ENCODE measurements at places on chromosomes 4 and X.

- DNase-seq = no peak
Measured at GRCh38 chrX:86237482-86237881, 89.2 kb downstream of the DACH2 start.

DNA sequence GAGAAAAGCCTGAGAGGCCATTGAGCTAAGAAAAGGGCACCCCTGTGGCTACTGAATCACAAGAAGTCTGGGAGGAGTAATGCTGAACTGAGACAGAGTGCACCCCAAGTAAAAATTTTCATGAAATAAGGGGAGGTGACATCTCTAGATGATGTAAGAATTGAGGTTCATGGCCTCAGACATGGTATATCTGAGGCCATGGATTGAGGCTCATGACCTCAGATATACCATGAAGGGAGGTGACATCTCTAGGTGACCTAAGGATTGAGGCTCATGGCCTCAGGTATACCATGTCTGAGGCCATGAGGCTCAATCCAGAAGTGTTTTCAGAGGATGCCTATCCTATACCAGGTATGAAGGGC lies 560.9 kb downstream of the INPP4B start:
- DNase-seq = no peak

DNA sequence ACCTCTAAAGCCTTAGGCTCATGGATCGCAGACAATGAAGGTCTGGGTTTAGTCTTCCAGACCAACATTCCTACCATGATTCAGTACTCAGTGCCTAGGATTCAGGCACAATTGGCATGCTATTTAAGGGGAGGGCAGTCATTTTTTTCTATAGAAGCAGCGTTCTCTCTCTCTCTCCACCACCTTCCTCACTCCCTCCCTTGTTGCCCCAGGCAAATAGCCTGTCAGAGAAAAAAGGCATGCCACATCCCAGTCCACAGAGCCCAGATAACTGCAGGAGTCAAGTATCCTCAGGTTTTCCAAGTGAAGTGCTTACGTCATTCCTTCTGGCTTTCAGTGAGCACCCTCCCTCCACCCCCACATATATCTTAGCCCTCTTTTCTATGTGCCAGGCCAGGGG lies 533.0 kb downstream of the BCOR start:
- no peak for DNase-seq

GRCh38 chr4:86013621-86014020 lies 346.2 kb downstream of the MAPK10 start:
- DNase-seq = no peak

GRCh38 chr4:173174594-173175012 lies 6.0 kb downstream of the GALNT7 start:
- no peak for DNase-seq

GRCh38 chrX:130071611-130072344 lies 38.5 kb downstream of the ELF4 start:
- DNase-seq = no peak

DNA sequence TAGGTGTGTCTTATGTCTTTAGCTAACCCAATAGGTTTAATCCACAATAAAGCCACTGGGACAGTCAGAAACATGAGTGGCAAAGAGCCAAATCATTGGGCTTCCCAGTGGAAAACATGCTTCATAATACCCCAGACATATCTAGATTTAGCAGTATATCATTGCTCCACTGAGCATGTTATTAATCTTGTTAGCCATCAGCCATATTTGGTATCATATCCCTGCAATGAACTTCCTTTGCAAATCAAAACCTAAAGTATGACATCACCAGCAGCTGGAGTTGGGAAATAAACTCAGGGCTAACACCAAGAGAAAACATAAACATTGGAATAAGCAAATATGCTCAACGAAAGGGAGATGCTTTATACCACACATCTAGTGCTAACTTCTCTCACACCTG lies 280.8 kb upstream of the NOCT start:
- no peak for DNase-seq

DNA sequence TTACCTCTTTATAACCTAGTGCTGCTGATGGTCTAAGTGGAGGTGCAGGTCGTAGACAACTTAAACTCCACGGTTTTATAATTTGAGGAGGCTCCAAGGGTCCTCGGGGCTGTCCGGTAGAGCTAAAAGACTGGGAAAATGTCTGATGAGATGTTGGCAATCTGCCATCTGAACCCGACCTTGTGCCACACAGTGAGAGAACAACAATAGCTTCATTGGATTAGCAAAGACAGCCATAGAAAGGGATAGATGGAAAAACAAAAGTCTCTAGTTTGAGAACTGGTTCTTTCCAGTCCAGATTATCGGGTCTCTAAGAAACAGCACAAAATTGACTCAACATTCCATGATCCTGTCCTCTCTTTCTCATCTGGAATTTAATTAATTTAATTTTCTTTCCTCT lies 31.6 kb downstream of the CD40LG start:
- DNase-seq = no peak

All from stimulated activated CD8-positive, alpha-beta memory T cell treated with anti-CD3 and anti-CD28 coated beads, Interleukin-15, amount 100 ng/mL, for 24 hours (primary cell).